ENCODE measurements at places on chromosomes 3 and 15. TPM values are rescaled to one million over a fixed set of nuclear protein-coding genes. Genes with fewer than 3 reads are reported as not detected.

DNA sequence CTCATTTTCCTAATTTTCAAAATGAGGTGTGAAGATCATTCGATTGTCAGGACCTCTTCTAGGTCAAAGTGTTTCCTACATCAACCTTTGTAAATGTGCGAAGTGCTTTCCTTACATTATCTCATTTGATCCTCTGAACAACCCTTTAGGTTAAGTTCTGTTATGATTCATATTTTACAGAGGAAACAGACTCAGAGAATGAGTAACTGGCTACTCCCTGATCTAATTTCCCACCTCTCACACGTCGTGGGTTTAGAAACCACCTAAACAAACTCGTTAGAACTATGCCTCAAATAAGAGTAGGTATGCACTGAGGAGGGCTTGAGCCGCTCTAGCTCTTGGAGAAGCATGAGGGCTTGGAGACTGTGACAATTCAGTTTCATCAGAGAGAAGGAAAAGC lies 148.6 kb downstream of the CD47 start:
- DNase-seq: no peak
- no peak overlapping the region for H3K27ac ChIP-seq
- H3K36me3 ChIP-seq: no peaks in the 10 kb centered on the region

DNA sequence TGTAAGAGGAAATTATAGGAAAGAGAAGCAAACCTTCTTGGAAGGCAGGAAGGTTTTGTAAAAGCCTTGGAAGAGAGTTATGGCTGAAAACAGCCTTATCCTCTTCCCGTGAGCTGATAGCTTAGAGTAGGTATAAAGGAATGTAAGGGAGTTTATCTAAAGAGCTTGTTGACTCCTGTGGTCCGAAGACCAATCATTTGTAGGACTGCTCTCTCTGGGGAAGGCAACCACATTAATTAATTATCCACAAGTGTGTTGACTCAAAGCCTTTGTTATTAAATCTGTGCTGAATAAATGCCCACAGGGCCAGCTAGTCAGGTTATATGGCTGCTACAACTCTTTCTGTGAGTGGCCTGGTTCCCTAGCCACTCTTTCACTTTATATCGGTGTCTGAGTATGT lies 452.1 kb upstream of the RASGRP1 start:
- H3K4me3 ChIP-seq: no peak overlapping the region
- no peaks in the 10 kb centered on the region for H3K27me3 ChIP-seq
- no peak for DNase-seq
- H3K27ac ChIP-seq: no peak overlapping the region
- H3K36me3 ChIP-seq: no peaks in the 10 kb centered on the region

- H3K4me1 ChIP-seq: no peaks in the 10 kb centered on the region
- H3K36me3 ChIP-seq: no peaks in the 10 kb centered on the region
- no peaks in the 10 kb centered on the region for H3K27me3 ChIP-seq
- H3K4me3 ChIP-seq: no peak overlapping the region
These were observed 13.2 kb upstream of the EDC3 start for GRCh38 chr15:74709011-74709410.

DNA sequence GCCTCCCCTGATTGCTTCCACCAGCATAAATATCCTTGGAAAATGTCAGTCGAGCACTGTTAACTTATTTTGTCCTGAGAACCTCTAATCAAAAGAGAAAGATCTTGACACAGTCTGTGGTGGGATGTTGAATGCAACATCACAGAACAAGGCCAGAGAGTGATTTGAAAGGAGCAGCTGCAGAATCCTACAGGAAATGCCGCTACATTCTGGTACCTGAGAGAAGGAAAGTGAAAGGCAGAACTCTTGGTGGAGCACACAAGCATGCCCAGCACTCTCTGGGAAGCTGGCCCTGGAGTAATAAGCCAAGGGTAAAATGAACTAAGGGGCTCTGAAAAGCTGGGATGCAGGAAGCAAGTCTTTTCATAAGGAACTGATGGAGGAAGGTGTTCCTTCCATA lies 75.8 kb downstream of the CBLB start:
- no peaks in the 10 kb centered on the region for H3K36me3 ChIP-seq
- H3K4me1 ChIP-seq: peaks cover 54% of the 10 kb centered on the region
- H3K4me3 ChIP-seq: no peak overlapping the region
- H3K27ac ChIP-seq: peak overlapping the region; percentile 79
- H3K27me3 ChIP-seq: no peaks in the 10 kb centered on the region

GRCh38 chr15:64809649-64810496 lies 15.6 kb downstream of the PIF1 start:
- peaks cover 25% of the 10 kb centered on the region for H3K4me1 ChIP-seq
- H3K4me3 ChIP-seq: no peak overlapping the region
- no peaks in the 10 kb centered on the region for H3K27me3 ChIP-seq
- no peaks in the 10 kb centered on the region for H3K36me3 ChIP-seq
- peak; percentile 82 for DNase-seq

- H3K4me3 ChIP-seq: no peak overlapping the region
- no peaks in the 10 kb centered on the region for H3K27me3 ChIP-seq
- H3K27ac ChIP-seq: no peak overlapping the region
- DNase-seq: no peak
These were observed 28.6 kb upstream of the ATP13A5 start for GRCh38 chr3:193407112-193407511.

GRCh38 chr3:154795582-154795981 lies 284.5 kb upstream of the MME start:
- no peaks in the 10 kb centered on the region for H3K36me3 ChIP-seq
- no peaks in the 10 kb centered on the region for H3K4me1 ChIP-seq
- no peak overlapping the region for H3K27ac ChIP-seq
- H3K27me3 ChIP-seq: no peaks in the 10 kb centered on the region
- no peak overlapping the region for H3K4me3 ChIP-seq

The GLDN gene
- total RNA-seq: 9.4 TPM

The RBM5 gene
- total RNA-seq: 58.7 TPM

The GHSR gene
- not detected for total RNA-seq
